Endothelial cell (in vitro differentiated cells): ENCODE measurements at places on chromosomes 7 and 10.

- peaks cover 4% of the 10 kb centered on the region for H3K36me3 ChIP-seq
- H3K27me3 ChIP-seq: peaks cover 6% of the 10 kb centered on the region
- DNase-seq: no peak
- no peaks in the 10 kb centered on the region for H3K4me1 ChIP-seq
- H3K4me3 ChIP-seq: no peak overlapping the region
Measured at GRCh38 chr10:132924046-132924952, 18.1 kb downstream of the CFAP46 start.

GRCh38 chr10:129404091-129404490, 63.0 kb upstream of the MGMT start:
- H3K36me3 ChIP-seq: no peaks in the 10 kb centered on the region
- H3K4me3 ChIP-seq: no peak overlapping the region
- no peak overlapping the region for H3K27ac ChIP-seq
- peaks cover 2% of the 10 kb centered on the region for H3K27me3 ChIP-seq

- H3K36me3 ChIP-seq: no peaks in the 10 kb centered on the region
- H3K4me3 ChIP-seq: no peak overlapping the region
- no peaks in the 10 kb centered on the region for H3K27me3 ChIP-seq
- no peak overlapping the region for H3K27ac ChIP-seq
- H3K4me1 ChIP-seq: no peaks in the 10 kb centered on the region
Measured at GRCh38 chr7:49346195-49346899, 422.0 kb downstream of the CDC14C start.

- peaks cover 8% of the 10 kb centered on the region for H3K4me1 ChIP-seq
- DNase-seq: no peak
- H3K27me3 ChIP-seq: no peaks in the 10 kb centered on the region
- H3K36me3 ChIP-seq: no peaks in the 10 kb centered on the region
- no peak overlapping the region for H3K4me3 ChIP-seq
Measured at GRCh38 chr7:144671429-144671828, 164.4 kb downstream of the TPK1 start.

- peak overlapping the region; percentile 84 for H3K4me3 ChIP-seq
- H3K36me3 ChIP-seq: peaks cover 3% of the 10 kb centered on the region
- H3K4me1 ChIP-seq: peaks cover 12% of the 10 kb centered on the region
- H3K27ac ChIP-seq: no peak overlapping the region
- peaks cover 2% of the 10 kb centered on the region for H3K27me3 ChIP-seq
Measured at GRCh38 chr10:15169555-15170401, 1.3 kb upstream of the NMT2 start.

GRCh38 chr7:27116031-27116961, 13.8 kb upstream of the HOXA2 start:
- DNase-seq: no peak
- no peak overlapping the region for H3K27ac ChIP-seq
- H3K4me1 ChIP-seq: peaks cover 17% of the 10 kb centered on the region
- H3K36me3 ChIP-seq: no peaks in the 10 kb centered on the region
- peaks cover 48% of the 10 kb centered on the region for H3K27me3 ChIP-seq

DNA sequence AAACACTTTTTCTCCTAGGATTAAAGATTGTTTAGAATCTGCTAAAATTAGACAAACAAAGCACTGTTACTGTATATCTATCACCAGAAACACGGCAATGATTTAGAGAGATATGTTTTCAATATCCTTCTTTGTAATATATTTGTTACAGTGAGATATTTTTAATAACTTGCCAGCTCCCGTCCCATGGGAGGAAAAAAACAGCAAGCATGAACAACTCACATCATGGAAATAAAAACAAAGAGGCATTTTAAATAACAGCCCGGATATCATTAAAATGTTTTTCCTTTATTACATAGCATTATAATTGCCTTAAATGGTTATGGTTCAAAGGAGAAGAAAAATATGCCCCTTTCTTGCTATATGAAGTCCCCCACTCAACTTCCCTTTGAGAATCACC, 272.1 kb downstream of the BMPER start:
- peaks cover 2% of the 10 kb centered on the region for H3K36me3 ChIP-seq
- H3K4me1 ChIP-seq: peaks cover 2% of the 10 kb centered on the region
- DNase-seq: no peak
- no peak overlapping the region for H3K4me3 ChIP-seq

DNA sequence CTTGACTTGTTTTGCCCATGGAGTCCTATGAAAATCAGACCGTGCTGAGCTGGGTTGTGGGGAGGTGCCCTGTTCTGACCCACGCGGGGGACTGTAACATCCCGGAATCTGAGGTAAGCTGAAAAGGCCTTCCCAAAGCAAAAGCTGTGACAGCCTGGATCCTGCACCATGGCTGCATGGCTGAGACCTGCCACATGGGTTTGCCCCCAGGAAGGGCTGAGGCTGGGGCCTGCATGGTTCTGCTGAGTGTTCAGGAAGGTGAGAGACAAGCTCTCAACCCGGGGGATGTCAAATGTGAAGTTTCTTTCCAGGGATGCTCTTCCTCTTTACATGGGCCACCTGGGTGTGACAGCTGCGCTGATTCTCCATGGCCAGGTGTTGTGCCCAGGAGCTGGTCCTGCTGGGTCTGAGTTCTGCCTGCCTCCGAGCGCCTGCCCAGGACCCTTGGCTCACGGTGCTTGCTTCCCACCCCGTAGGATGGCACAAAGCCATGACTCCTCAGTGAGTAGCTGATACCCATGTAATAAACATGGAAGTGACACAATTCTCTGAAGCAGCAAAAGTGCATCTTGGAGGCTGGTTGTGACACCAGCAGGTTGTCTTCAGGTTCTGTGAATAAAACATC, 58.3 kb downstream of the VIPR2 start:
- peaks cover 10% of the 10 kb centered on the region for H3K27me3 ChIP-seq
- peaks cover 7% of the 10 kb centered on the region for H3K36me3 ChIP-seq
- H3K4me1 ChIP-seq: peaks cover 4% of the 10 kb centered on the region
- peak overlapping the region; percentile 3 for H3K27ac ChIP-seq
- DNase-seq: no peak
